ENCODE measurements at places on chromosomes 1 and 21.
A peak's percentile ranks its signal among the peaks of the same experiment; 100 is the strongest.

- no peak for DNase-seq
Measured at GRCh38 chr1:66327588-66327987, 206.4 kb upstream of the SGIP1 start.

DNA sequence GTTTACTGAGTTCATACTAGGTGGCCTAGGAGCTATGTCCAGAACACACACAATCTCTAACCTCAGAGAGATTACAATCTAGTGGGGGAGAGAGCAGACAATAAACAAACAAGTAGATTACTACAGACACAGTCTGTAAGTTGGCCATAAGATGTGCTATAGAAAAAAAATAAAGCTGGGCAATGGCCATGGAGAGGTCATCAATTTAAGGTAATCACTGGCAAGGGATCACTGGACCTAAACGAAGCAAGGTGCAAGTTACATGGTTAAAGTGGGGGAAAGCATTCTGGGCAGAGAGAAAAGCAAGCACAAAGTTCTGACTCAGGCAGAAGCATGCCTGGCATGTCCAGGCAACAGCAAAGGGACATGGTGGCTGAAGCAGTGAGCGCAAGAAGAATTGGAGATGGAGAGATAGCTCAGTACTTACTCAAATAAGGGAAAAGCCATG lies 147.0 kb downstream of the RERE start:
- DNase-seq = no peak

DNA sequence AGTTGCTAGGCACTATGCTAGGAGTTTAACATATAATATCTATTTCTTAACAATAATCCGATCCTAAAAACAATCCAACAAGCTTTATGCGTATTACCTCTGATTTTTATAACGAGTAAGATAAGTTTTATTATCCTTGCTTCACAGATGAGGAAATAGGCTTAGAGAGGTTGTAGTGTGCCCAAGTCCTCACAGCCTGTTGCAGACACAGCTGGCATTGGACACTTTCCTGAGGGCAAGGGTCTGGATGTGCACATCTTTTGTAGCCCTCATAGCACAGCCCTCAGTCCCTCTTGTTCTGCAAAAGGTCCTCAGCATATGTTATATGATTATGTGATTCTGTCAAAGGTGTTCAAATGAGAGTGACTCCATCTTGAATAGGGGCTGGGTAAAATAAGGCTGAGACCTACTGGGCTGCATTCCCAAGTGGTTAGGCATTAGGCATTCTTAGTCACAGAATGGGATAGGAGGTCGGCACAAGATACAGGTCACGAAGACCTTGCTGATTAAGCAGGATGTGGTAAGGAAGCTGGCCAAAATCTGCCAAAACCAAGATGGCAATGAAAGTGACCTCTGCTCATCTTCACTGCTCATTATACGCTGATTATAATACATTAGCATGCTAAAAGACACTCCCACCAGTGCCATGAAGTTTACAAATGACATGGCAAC lies 75.7 kb upstream of the F3 start:
- no peak for DNase-seq

GRCh38 chr1:221714227-221715152 lies 27.4 kb downstream of the DUSP10 start:
- no peak for DNase-seq

GRCh38 chr1:227489572-227489971 lies 73.8 kb upstream of the ZNF678 start:
- no peak for DNase-seq

- no peak for DNase-seq
Measured at GRCh38 chr1:20178634-20179370, 7.1 kb upstream of the UBXN10 start.

DNA sequence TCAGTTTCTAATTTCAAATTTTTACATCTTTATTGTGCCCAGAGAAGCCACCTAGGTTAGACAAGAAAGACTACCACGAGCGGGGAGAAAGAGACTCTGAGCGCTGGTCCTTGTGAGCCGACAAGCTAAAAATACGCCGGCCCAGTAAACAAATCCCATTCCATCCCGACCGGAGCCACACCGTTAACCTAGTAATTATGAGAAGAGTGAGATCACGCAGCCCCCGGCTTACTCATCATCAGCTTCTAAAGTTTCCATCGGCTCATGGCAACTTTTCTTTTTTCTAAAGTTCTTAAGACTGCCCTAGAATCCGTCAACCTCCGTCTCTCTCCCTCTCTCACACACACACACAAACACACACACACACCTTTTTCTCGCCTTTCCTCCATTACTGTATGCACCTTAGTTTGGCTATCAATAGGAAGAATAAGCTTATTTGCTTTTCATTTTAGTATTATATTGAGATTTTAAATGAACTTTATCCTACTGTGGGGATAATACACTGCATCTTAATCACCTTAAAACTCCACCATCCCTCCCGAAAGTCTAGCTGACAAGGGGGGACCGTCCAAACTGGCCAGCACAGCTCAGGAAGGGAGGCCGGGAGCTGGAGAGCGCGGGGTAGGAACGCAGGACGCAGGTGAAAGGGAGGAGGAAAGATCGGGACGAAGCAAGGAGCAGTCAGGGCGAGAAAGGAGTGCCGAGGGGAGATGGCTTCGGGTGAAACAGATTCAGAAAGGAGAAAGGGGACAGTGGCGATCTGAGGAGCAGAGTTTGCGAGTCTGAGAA lies 728 bp downstream of the OTUD7B start:
- DNase-seq = peak; percentile 3

GRCh38 chr1:55413286-55413685 lies 198.1 kb upstream of the USP24 start:
- DNase-seq = no peak

- DNase-seq = no peak
Measured at GRCh38 chr1:71026093-71026492, 21.5 kb downstream of the PTGER3 start.

DNA sequence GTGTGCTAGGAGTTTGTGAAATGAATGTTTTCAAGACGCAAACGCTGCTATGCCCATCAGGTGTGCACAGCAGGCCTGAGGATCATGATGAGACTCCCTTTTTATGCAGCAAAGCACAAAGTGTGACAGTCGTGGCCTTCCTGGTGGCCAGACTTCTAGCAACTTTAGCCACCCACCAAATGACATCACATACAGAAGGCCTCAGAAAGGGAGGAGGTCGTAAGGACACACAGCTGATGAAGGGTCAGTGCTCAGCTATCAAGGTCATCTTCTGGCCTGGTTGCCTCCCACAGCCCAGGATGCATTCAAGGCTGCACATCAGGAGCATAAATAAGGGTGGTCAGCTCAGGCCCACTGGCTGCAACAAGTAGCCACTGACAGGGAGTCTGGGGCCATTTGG lies 36.6 kb downstream of the BMP8A start:
- DNase-seq = no peak

DNA sequence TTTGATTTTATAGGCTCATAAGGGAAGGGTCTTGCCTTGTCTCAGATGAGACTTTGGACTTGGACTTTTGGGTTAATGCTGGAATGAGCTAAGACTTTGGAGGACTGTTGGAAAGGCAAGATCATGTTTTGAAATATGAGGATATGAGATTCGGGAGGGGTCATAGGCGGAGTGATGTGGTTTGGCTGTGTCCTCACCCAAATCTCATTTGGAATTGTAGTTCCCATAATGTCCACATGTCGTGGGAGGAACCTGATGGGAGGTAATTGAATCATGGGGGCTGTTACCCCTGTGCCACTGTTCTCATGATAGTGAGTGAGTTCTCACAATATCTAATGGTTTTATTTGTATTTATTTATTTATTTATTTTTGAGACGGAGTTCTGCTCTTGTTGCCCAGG lies 6.9 kb upstream of the CSDE1 start:
- DNase-seq = no peak

DNA sequence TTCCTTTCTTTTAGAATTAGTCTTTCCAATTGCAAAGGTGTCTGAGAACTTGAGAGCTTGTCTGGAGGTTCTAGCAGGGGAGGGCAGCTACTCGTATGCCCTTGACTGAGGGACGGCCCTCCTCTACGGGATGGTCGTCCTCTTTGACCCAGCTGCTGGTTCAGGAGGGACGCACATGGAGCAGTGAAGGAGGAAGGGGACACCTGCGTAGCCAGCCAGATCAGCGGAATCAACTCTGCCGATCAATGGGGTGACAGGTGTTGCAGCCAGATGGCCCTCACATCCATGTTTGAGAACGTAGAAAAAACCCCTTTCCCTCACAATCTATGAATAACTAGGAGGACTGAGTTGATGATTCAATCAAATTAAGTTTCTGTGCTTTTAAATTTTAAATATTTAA lies 15.7 kb upstream of the A3GALT2 start:
- no peak for DNase-seq

DNA sequence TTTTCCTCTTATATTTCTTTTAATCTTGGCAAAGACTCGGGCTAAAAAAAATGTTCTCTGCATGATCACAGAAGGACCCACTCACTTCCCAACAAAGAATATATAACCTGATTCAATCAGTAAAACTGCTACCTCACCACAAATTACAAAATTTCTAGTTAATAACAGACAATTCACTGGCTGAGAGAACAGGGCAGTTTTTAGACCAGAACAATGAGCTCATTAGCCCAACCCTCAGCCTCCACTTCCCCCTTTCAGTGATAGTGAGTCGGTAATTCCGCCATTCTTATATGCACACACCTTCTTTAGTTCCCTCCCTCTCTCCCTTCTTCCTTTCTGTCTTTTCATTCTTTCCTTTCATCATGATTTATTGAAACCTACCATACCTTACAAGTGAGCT lies 8.9 kb downstream of the SIPA1L2 start:
- no peak for DNase-seq

DNA sequence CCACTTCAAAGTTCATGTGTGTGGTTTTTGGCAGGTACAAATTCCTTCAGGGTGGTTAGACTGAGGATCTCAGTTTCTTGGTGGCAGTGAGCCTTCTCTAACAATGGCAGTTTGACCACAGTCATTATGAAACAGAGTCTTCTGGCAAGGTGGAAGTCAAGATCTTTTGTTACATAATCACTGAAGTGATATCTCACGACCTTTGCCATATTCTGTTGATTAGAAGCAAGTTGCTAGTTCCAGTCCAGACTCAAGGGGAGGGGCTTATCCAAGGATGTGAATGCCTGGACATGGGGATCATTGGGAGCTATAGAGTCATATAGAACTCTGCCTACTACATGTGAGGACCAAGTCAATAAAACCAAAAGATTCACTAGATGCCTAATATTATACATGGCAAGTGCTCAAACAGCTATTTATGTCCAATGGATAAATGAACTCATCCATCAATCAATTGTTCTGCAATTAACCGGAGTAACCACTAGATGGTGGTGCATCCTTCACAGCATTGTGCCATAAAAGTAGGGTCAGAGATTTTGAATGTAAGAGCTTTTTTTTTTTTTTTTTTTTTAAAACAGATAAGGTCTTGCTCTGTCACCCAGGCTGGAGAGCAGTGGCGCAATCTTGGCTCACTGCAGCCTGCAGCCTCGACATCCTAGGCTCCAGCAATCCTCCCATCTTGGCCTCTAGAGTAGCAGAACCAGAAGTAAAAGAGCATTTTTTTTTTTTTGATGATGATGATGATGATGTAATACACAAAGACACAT lies 131.9 kb downstream of the CRB1 start:
- no peak for DNase-seq

- no peak for DNase-seq
Measured at GRCh38 chr1:100440075-100440809, 87.9 kb downstream of the CDC14A start.

- no peak for DNase-seq
Measured at GRCh38 chr1:68479501-68479900, 17.4 kb downstream of the DEPDC1 start.

DNA sequence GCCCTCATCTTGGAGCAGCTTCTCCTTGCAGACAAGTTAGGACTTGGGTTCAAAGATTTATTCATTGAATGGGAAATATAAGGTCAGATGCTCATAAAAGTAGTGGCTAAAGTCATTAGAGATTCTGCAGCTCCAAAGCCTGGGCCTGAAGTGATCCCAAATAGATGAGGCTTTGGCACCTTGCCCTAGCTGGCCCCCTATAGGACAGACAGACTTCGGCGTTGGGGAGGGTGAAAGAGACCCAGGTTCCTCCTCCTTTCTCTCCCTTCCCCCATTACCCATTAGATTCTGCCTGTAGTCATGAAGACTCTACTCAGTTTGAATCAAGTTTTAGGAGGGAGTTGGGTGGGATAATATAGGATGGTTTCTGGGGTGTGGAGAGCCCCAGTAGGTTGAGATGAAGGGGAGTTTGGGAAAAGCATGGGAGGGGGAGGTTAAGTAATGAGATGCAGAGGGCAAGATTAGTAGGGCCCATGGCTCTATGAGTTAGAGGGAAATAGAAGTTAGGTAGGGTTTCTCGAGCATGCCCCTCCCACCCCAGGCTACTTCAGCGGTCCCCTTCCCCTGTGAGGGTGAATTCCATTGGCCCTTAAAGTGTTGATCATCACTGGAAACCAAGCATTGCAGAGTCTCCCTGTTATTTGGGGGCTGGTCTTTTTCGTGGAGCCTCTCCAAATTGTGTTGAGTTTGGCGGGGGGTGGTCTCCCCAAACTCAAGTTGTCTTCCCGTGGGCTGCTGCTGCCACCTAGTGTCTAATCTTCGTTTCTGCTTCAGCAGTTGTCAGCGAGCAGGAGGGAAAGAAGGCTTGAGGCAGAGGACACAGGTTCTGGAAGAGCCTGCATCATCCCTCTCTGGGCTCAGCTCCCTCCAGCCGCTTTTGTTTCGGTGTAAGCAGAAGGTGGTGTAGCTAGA lies 2.1 kb upstream of the AHDC1 start:
- DNase-seq = no peak

- no peak for DNase-seq
Measured at GRCh38 chr1:15876357-15877055, 29.0 kb downstream of the SPEN start.

DNA sequence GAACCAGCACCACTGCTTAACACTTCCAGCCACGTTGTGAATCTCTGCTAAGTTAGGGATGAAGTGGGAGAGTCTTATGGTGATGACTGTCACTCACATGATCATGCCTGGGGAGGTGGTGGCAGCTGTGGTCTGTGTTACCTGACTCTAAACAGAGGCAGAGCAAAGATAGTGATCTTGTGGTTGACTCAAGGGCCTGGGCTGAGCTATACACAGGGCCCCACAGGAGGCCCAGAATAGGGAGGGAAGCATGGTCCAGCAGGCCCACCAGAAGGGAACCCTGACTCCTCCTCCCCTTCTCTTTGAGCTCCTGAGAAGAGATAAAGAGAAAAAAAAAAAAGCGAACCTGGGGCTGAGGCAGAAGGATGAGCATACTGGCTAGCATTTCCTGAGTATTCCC lies 55.0 kb downstream of the PLXNA2 start:
- DNase-seq = no peak

DNA sequence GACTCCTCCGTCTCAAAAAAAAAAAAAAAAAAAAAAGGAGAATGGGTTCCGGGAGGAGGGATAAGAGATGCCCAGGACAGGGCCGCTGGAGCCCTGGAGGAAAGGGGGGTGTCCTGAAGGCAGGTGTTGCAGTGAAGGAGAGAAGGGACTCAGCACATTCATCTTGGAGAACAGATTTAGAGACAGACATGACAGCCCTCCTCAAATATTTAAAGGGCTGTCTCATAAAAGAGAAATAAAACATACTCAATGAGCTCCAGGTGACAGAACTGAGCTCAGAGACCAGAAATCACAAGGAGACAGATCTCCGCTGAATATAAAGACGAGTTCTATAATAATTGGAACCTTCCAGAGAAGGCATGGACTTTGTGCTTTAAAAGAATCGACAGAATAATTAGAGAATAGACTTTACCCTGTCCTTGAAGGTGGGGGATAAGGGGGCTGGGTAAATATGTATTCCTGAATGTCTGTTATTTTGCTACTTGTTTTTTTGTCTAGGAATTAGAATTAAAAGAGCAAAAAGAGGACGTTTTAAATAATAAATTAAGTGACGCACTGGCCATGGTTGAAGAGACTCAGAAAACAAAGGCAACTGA lies 52.0 kb upstream of the EFHD2 start:
- DNase-seq = no peak

Measured in GOT3 (cell line).